Right forelimb (tissue), 1 donor: ENCODE measurements at places on chromosomes 4 and X.

DNA sequence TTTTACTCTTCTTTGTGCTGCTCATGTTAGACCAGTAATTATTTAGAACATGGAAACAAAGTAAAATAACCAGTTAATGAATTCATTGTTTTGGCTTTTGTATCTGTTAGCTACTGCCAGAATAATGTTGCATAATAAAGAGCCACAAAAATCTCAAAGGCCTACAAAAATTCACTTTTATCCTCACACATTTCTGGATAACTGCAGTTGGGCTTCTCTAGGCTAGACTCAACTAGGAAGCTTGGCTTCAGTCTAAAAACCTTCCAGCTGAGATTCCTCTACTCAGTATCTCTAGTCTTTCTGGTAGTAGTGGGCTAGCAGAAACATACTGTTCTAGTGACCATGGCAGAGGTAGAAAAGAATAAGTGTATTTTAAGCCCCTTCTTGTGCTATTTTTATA is 73.0 kb downstream of the FAT4 start:
- no peak for DNase-seq

DNA sequence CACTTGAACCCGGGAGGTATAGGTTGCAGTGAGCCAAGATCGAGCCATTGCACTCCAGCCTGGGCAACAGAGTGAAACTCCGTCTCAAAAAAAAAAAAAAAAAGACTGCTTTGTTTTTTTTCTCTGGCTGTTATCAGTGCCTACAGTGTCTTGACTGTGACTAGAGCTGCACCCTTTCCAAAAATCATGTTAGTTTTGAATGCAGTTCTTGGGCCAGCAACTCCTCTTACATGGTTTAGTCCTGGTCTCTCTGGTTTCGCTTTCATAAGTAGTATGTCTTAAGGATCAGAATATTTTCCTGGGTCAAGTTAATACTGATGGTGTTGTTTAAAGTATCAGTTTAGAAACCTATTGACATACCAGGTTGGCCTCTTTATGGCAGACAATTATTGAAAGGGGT is 34.2 kb upstream of the NALF2 start:
- no peak for DNase-seq

- no peak for DNase-seq
These were observed 2315.7 kb upstream of the TENM3 start for GRCh38 chr4:179927473-179927872.

GRCh38 chrX:134239016-134239415 is 2.0 kb downstream of the CCDC160 start:
- no peak for DNase-seq

GRCh38 chr4:153816542-153816941 is 27.7 kb upstream of the SFRP2 start:
- DNase-seq: no peak

DNA sequence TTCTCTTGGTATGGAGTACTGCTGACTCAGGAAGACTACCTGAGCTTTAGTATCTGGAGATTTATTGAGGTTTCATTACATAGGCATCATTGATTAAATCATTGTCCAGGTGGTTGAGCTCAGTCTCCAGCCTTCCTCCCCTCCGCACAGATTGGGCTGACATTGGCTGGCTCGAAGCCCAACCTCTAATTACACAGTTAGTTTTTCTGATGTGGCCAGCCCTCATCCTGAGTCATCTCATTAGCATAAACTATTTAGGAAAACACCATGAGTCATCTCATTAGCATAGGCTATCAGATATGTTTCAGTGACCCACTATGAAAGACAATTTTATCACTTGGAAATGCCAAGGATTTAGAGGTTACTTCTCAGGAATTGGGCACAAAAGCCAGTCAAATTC is 93.9 kb upstream of the ANKRD50 start:
- no peak for DNase-seq

GRCh38 chr4:12178614-12179610 is 750.2 kb upstream of the HS3ST1 start:
- no peak for DNase-seq

DNA sequence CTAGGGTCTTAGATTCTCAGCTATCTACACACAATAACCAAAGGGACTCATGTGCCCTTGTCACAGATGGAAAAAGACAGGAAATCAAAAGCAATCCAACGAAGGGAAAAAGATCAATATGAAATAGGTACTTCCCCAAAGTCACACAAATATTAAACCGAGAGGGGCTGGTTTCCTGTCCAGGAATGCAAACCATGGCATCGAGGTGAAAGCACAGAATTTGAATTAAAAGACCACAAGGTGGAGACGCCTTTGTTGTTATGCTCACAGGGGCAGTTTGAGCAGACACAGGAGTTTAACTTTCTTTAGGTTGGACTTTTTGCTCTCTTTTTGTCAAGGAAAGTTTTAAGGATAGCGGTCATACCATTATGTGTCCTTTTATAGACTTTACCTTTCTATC is 14.3 kb downstream of the H2BW1 start:
- no peak for DNase-seq

- no peak for DNase-seq
These were observed 54.2 kb downstream of the LEF1 start for GRCh38 chr4:108114503-108114902.

DNA sequence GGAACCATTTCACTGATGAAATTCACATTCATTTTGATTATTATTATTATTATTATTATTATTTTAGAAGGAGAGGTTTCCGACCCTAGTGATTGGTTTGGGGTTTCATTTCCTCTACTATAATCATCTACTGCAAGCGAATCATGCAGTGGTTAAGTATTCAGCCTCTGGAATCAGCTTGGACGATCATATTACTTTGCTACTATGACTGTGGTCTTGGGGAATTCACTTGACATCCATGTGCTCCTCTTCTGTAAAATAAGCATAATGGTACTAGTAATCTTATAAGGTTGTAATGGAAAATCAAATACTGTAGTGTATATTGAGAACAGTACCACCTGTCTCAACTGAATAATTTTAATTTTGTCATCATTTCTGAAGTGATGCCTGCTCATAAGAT is 132.1 kb upstream of the SLC4A4 start:
- no peak for DNase-seq
